Nasal cavity respiratory epithelium epithelial cell of viscerocranial mucosa (primary cell): ENCODE measurements at places on chromosomes 4 and X. TPM values are rescaled to one million over a fixed set of nuclear protein-coding genes. Genes with fewer than 3 reads are reported as not detected.

The CT45A10 gene
- not detected in 2 replicates for total RNA-seq

The DMRTC1 gene
- not detected in 2 replicates for total RNA-seq

The SPANXN3 gene
- total RNA-seq, result not detected in 2 replicates

The RAI2 gene
- total RNA-seq, result 0.07 TPM in 1 of 2 replicates, not detected in the other

The C4orf50 gene
- total RNA-seq, result not detected in 2 replicates

The EGF gene
- 0.34 and 2.7 TPM in 2 replicates for total RNA-seq

The ERAS gene
- total RNA-seq, result not detected in 2 replicates

The CDKL5 gene
- total RNA-seq, result 5.8 and 7.3 TPM in 2 replicates

The OPHN1 gene
- total RNA-seq, result 7.5 and 7.9 TPM in 2 replicates

The FOXR2 gene
- not detected in 2 replicates for total RNA-seq

The SLC49A3 gene
- total RNA-seq, result 0.34 and 1.4 TPM in 2 replicates

The CXCL6 gene
- 0.78 TPM in 1 of 2 replicates, not detected in the other for total RNA-seq

The SRPX gene
- total RNA-seq, result 3.8 and 30.5 TPM in 2 replicates

The CT45A1 gene
- not detected in 2 replicates for total RNA-seq

The BEX4 gene
- 19.1 and 24.9 TPM in 2 replicates for total RNA-seq

The C1QTNF7 gene
- not detected in 2 replicates for total RNA-seq

The SLC16A2 gene
- total RNA-seq, result 2.1 and 5.3 TPM in 2 replicates

The CRMP1 gene
- total RNA-seq, result under 0.01 TPM in 1 of 2 replicates, not detected in the other

The ADH6 gene
- total RNA-seq, result not detected in 2 replicates

The CFP gene
- under 0.01 and 0.07 TPM in 2 replicates for total RNA-seq

The MRPS18C gene
- 17.4 and 32.1 TPM in 2 replicates for total RNA-seq

The F8A3 gene
- total RNA-seq, result 0.34 and 1.4 TPM in 2 replicates

The IQSEC2 gene
- 2.7 and 10.8 TPM in 2 replicates for total RNA-seq

The VCX2 gene
- not detected in 2 replicates for total RNA-seq

The SPOCK3 gene
- total RNA-seq, result 0.34 and 2.3 TPM in 2 replicates

The TCEAL6 gene
- not detected in 2 replicates for total RNA-seq

The PCDH7 gene
- total RNA-seq, result 19.8 and 95.9 TPM in 2 replicates

The TGIF2LX gene
- total RNA-seq, result not detected in 2 replicates

The RAB41 gene
- not detected in 2 replicates for total RNA-seq

The LDB2 gene
- not detected in 2 replicates for total RNA-seq

The SLC25A14 gene
- 5.5 and 6.6 TPM in 2 replicates for total RNA-seq

The FAM3A gene
- total RNA-seq, result 24.6 and 35.1 TPM in 2 replicates

The SMIM9 gene
- not detected in 2 replicates for total RNA-seq

The ZDHHC15 gene
- not detected in 2 replicates for total RNA-seq

The TMLHE gene
- total RNA-seq, result 8.5 and 15.0 TPM in 2 replicates

The RHOH gene
- total RNA-seq, result not detected in 2 replicates

The AFM gene
- total RNA-seq, result not detected in 2 replicates

The PPARGC1A gene
- under 0.01 and 38.9 TPM in 2 replicates for total RNA-seq

The AFP gene
- total RNA-seq, result not detected in 2 replicates

The FOXP3 gene
- total RNA-seq, result 0.14 TPM in 1 of 2 replicates, not detected in the other

The PPEF1 gene
- total RNA-seq, result 0.07 TPM in 1 of 2 replicates, not detected in the other

The RHOXF2 gene
- total RNA-seq, result not detected in 2 replicates

The F9 gene
- total RNA-seq, result not detected in 2 replicates
